ENCODE measurements at places on chromosomes 16 and 17.

GRCh38 chr17:79008666-79009387 lies 737 bp downstream of the CANT1 start:
- no peak for DNase-seq

GRCh38 chr17:40810494-40810893 lies 10.7 kb upstream of the KRT28 start:
- DNase-seq, result no peak

- peak; percentile 78 for DNase-seq
These were observed 15.1 kb downstream of the SOCS1 start for GRCh38 chr16:11240636-11241473.

- no peak for DNase-seq
These were observed 43.4 kb downstream of the CYB5D2 start for GRCh38 chr17:4186357-4186881.

GRCh38 chr16:10578474-10579316 lies 1.7 kb downstream of the EMP2 start:
- DNase-seq, result no peak

DNA sequence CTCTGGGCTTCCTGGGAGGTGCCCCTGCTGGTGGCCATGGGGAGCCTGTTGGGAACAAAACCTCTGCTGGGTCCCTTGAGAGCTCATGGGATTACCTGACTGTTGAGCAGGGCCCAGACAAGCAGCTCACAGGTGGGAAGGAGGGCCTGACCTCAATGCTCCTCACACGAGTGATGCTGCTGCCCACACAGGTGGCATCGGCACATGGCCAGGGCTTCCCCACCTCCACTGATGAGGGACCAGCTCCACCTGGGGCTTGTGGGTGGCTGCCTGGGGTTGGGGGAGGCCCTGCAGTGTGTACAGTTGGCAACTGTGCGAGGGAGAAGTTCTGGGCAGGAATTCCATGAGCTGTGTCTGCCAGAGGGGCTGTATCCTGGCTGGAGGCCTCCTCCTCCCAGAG lies 87.8 kb upstream of the NLRP1 start:
- DNase-seq, result no peak

DNA sequence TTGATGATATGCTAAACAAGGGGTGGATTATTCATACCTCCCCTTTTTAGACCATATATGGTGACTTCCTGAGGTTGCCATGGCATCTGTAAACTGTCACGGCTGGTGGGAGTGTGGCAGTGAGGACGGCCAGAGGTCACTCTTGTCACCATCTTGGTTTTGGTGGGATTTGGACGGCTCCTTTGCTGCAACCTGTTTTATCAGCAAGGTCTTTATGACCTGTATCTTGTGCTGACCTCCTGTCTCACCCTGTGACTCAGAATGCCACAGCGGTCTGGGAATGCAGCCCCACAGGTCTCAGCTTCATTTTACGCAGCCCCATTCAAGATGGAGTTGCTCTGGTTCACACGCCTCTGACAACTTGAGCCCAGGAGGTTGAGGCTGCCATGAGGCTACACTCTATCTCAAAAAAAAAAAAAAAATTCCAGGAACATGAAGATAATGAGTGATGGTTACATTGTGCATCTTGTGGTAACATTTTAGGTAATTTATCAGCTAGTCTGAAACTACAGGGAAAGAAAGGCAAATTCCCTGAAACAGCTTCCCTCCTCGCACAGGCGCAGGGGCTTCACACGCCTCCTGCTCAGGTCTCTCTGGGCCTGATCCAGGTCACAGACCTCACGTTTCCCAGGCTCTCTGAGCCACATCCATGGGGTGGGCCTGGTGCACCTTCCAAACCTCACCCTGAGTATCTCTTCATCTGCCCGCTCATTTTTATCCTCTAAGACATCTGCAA lies 15.3 kb upstream of the UBE2I start:
- no peak for DNase-seq

All from RPMI8226 (cell line).